ENCODE measurements at places on chromosomes 16 and 17.
A peak's percentile ranks its signal among the peaks of the same experiment; 100 is the strongest.

GRCh38 chr16:85374571-85374872 lies 238.6 kb upstream of the GSE1 start:
- no peak for DNase-seq

GRCh38 chr17:17098551-17099179 lies 56.4 kb downstream of the MPRIP start:
- DNase-seq, result no peak

- no peak for DNase-seq
Measured at GRCh38 chr17:70563281-70563820, 394.0 kb downstream of the KCNJ2 start.

- DNase-seq, result no peak
Measured at GRCh38 chr17:17172001-17172939, 33.9 kb downstream of the PLD6 start.

GRCh38 chr16:88855176-88855575 lies 1.6 kb downstream of the GALNS start:
- DNase-seq, result no peak

DNA sequence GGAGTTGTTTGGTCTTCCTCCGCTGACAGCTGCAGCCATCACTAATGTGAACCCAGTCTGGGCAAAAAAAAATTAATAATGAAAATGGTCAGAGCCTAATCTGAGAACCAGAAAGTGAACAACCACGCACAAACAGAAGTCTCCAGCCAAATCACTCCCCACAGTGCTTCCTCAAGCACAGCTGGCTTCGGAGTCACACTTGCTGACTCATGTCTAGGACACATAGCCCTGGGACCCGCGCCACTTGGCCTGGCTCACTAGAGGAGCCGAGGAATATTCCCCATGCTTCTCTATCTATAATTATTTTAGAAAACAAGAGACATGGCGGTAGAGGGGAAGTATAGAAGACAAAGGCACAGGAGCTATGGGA lies 109.1 kb downstream of the ZFHX3 start:
- DNase-seq, result no peak

GRCh38 chr17:34383216-34383615 lies 20.2 kb upstream of the CCL1 start:
- DNase-seq, result no peak

GRCh38 chr17:14744761-14745473 lies 444.0 kb downstream of the HS3ST3B1 start:
- no peak for DNase-seq

DNA sequence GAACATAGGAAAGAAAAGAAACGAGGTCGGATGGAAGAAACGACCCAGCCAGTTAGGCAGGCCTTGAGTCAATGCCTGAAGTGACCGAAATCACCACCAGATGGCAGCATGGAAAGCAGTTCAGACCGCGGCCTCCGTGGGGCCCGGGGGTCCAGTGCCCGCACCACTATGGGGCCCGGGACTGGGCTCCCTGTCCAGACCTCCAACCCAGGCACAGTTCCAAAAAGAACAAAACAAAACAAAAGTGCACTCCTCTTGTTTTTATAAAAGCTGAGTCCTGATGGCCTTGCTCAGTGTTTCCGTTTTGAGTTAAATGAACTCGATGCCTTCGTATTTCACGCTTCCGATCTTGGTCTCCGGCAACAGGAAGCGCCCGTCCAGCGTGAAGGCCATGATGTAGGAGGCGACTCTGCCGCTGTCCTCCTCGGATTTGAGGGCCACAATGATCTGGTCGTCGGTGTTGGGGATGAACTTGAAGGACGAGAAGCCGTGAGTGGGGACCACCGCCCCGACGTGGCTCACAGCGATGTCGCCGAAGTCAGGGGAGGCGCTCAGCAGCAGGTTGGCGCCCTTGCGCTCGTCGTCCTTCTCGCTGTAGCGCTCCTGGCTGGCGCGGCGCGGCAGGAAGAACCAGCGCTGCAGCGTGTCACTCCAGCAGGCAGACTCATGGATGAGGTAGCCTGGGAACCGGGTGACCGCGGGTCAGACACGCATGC lies 13.7 kb upstream of the LGALS3BP start:
- DNase-seq, result no peak

DNA sequence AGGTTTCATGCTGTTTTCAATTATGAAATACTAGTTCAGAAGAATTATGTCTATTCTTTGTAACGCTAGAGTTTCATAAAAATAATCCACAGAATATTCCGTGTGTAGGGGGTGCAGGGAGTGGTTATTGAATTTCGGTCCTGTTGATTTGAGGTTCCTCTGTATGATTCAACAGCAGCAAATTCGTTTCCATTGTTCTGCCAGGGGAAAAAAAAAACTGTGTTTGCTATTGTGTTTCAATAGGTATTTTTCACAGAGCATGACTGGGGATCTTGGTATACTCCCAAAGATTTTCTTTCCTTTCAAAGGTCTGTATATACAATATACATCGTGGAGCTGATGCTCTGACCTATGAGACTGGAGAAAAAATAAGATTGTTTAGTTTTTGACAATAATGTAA lies 15.8 kb downstream of the SHISA9 start:
- no peak for DNase-seq

- no peak for DNase-seq
Measured at GRCh38 chr17:27576477-27577083, 54.4 kb upstream of the LGALS9 start.

GRCh38 chr16:67537636-67538591 lies 9.3 kb downstream of the RIPOR1 start:
- peak; percentile 87 for DNase-seq

All from NCI-H226 (cell line).